NCI-H1694 (cell line): ENCODE measurements at places on chromosomes 1 and 21.

DNA sequence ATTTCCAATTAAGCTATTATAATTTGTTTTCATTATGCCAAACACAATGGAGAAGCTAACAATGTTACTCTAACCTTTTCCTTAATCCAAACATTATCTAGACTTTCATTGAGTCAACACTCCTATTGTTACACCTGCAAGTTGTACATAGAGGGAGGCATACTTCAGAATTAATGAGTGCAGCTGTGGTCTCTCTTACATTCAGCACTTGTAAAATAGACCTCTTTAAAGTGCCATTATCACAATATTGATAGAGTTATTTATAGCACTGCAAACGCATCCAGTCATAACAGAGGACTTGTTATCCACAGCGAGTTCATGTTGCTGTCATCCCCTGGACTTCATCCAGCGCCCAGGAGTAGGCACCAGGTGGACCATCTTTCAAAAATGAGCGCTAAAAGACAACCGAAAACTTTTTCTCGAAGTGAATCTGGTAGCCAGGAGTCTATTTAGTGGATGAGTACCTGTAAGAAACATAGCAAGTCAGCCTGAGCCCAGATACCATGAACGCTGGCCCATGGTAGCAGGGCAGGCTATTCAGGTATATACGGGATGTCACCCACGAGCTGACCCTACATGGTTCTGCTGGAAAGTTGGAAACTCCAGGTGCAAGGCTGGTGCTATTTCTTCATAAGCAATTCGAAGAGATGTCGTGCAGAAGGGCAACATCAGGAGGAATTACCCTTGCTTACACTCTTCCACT lies 70.6 kb upstream of the NFIA start:
- no peak for DNase-seq

GRCh38 chr1:5423109-5423508 lies 569.1 kb downstream of the NPHP4 start:
- no peak for DNase-seq

DNA sequence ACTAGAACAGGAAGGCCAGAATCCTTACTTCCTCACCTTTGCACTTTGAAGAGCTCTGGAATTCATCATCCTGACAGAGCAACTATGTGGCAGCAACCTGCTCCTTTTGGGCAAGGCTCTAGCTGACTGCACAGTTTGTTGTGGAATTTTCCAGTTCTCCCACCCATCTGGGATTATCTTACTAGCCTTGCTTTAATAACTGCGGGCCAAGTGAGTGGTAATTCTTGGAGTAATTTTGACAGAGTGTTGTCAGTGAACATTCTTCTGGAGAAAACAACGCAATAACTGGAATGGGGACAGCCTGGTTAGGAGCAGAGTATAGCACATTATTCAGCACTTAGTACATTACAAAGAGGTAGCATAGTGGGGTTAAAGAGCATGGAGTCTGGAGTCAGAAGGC lies 75.3 kb downstream of the NTMT2 start:
- DNase-seq = no peak

- DNase-seq = no peak
Measured at GRCh38 chr1:78718566-78718965, 68.9 kb downstream of the IFI44 start.

DNA sequence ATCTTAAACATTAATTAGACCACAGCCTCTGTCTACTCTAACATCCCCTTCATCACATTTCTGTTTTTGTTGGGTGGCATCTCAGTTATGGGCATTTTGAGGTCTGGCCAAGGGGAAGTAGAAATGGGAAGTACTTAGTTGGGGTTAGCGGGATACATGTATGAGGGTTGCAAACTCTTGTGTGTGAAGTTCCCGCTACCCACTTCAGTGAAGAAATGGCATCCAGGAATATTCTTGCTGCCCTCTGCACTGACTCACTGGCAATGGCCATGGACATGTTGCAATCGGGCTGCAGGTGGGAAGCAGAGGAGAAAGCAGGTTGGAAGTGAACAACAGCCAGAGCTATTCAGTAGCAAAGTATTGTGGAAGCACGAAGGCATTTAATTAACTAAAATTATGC lies 7.4 kb downstream of the CD48 start:
- no peak for DNase-seq

- DNase-seq = no peak
Measured at GRCh38 chr1:40983286-40983685, 3.8 kb downstream of the CTPS1 start.

- DNase-seq = no peak
Measured at GRCh38 chr1:212561501-212561931, 47.0 kb upstream of the ATF3 start.

- no peak for DNase-seq
Measured at GRCh38 chr1:198629610-198630009, 9.2 kb upstream of the PTPRC start.

- no peak for DNase-seq
Measured at GRCh38 chr1:90926971-90927370, 94.9 kb downstream of the ZNF644 start.

DNA sequence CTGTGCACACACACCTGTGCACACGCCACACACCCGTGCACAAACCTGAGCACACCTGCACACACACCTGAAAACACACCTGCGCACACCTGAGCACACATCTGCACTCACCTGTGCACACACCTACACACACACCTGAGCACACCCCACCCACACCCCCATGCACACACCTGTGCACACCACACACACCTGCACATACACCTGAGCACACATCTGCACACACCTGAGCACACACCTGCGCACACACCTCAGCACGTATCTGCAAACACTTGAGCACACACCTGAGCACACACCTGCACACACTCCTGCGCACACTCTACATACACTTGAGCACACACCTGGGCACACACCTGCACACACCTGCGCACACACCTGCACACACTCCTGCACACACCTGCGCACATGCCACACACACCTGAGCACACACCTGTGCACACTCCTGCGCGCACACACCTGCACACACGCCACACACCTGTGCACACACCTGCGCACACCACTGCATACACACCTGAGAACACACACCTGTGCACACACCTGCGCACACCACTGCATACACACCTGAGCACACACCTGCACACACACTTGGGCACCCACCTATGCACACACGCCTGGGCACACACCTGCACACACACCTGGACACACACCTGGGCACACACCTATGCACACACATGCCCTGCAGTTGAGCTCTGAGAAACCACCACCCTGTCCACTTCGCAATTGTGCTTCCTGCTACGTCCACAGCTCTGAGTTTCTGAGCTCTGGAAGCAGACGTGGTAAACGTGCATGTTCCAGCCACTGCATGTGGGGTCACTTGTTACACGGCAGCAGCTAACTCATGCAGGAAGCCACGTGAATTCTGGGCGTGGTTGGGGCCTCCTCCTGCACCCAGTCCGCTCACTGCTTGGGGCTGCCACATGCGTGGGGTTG lies 8.0 kb upstream of the C1orf159 start:
- DNase-seq = no peak

- no peak for DNase-seq
Measured at GRCh38 chr1:169250022-169250421, 117.6 kb downstream of the NME7 start.

DNA sequence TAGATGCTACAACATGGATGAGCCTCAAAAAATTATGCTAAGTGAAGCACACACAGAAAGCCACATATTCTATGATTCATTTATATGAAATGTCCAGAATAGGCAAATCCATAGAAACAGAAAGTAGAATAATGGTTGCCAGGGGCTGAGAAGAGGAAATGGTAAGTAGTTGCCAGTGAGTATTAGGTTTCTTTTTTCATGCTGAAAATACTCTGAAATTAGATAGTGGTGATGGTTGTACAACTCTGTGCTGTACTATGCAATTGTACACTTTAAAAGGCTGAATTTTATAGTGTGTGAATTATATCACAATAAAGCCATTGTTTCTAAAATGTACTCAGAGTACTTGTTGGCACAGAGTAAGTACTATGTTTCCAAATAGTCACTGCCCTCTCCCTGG lies 15.5 kb upstream of the GFI1 start:
- DNase-seq = no peak

- no peak for DNase-seq
Measured at GRCh38 chr21:27146268-27146667, 179.4 kb upstream of the ADAMTS5 start.

DNA sequence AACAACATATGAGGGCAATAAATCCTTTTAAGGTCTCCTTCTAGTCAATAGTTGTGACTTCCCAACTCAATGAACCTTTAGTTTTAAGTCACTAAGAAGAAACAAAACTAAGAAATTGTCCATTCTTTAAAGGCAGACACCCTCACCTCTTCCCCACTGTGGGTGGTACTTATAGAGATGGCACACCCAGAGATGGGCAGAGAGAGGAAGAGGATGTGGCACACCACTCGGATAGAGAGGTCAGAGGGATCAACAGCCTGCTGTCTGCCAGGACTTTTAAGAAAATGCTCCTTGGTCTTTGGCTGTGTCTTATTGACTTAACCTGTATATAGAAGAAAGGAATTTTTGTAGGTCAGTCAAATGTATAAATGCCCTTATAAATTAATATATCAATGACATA lies 45.1 kb downstream of the FASLG start:
- DNase-seq = no peak

GRCh38 chr1:111618081-111618480 lies 1.5 kb upstream of the RAP1A start:
- DNase-seq = no peak

DNA sequence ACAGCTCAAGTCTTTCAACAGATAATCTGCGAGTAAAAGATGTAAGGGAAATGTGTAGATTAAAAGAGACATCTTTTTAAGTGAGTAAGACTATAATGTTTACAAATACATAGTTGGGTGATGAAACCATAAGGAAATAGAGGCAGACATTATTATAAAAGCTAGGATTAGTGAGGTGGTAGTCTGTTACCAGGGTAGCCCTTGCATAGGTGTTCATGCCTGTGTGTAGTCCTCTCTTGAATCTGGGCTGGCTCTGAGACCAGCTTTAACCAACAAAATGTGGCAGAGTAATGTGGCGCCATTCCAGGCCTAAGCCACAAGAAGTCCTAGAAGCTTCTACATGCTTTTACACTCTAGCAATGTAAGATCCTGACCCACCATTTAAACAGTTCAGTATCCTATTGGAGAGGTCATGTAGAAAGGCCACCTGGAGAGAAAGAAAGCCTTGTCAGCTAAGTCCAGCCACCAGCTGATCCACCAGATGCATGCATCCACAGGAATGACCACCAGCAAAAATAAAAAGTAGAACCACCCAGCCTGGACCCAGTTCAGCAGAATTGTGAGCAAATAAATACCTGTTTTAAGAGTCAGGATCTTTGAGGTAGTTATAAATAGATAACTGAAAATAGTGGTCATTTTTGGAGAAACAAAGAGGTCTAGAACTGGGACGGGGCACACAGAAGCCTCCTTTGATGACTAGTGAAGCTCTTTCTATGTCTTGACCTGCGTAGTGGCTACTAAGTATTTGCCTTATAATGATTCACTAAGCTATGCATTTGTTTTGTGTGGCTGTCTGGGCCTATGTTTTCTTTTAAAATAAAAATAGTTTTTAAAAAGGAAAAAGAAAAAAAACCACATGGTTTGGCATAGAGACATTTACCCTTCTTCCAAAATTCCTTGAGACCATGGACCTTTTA lies 8.1 kb downstream of the NIBAN1 start:
- DNase-seq = no peak

- no peak for DNase-seq
Measured at GRCh38 chr1:162578071-162578700, 16.7 kb downstream of the UAP1 start.

GRCh38 chr1:172394811-172395210 lies 25.7 kb upstream of the C1orf105 start:
- no peak for DNase-seq

DNA sequence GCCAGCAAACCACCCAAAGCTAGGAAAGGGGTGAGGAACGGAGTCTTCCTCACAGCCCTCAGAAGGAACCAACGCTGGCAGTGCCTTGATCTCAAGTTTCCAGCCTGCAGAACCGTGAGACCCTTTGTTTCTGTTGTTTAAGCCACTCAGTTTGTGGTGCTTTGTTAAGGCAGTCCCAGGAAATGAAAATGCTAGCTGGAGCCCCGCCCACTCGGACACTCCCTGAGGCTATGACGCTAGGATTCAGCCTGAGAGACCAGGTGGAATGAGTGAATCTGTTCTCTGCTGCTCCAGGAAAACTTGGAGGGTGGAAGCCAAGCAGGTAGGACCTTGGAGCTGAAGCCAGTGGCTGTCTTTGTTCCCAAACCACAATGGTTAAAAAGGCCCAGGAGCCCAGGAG lies 196.5 kb upstream of the POU3F1 start:
- no peak for DNase-seq

GRCh38 chr1:234989479-234990327 lies 138.9 kb downstream of the TOMM20 start:
- no peak for DNase-seq

- no peak for DNase-seq
Measured at GRCh38 chr1:45723248-45723930, 27.1 kb downstream of the IPP start.
